Eye (tissue), 1 donor: ENCODE measurements at places on chromosomes 6 and 20.

DNA sequence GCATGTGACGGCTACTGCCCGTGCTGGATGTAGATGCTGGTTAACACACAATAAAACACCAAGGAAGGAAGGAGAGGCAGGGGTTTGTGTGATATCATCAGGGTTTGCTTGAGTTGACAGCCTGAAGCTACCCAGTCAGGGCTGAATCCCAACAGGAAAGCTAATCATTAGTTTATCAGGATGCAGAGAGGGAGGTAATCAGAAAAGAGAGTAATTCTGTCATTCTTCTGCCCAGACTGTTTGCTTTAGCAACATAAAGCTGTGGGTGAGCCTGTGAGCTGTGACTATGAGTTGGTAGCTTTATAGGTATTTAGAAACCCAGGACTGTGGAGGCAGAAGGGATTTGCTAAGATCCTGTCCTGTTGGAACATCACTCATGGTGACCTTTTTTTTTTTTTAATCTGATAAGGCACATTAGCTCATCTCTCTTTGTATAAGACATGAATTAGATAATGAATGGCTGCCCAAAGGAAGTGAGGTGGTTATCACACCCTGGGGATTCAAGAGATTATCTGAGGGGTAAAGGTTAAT, 79.3 kb downstream of the CAP2 start:
- DNase-seq, result peak; percentile 20

DNA sequence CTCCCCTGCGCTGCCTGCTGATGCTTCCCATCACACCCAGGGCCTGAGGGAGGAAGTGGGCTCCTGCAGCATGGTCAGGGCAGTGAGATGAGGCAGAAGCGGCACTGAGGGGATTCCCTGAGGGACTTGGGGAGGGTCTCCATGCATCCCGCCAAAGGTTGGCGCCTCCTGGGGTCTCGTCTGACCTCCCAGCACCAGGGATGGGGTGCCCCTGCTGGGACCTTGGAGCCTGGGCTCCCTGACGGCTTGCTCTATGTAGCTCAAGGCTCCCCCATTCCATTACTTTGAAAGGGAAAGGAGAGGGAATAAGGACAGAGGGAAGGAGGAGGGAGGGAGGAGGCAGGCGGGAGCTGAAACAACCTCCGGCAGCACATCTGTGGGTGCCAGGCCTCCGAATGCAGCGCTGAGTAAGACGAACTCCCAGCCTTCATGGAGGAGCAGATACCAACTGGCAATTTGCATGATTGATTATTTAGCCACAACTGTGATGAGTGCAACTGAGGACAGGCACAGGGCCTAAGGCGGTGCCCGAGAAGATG, 259.3 kb downstream of the ERMARD start:
- no peak for DNase-seq

DNA sequence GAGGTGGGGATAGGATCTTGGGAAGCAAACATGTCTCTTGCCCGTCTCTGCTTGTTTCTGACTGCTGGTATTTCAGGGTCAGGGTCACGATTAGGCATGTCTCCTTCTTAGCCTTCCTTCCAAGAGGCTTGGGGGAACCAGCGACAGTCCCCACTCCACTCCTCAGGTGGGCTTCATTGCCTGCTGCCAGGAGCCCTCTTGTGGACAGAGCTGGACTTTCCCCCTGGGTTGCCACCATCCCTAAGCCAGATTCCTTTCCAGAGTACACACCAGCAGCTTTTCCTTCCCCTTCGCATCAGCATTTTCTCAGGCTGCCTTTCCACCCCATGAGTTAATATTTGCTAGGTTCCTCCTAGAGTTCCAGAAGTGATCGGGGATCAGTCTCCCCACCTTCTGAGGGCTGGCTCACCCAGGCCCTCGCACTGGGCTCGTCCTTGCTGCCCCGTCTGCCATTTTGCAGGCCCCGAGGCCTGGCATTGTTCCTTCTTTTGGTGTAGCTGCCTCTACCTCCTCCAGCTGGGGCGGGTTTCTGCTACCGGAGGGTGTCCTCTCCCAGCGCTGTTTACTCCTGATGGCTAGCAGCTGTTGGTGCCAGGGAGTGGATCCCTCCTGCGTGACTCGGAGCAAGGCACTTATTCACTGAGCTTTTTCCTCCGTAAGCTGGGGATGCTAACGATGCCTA, 8.8 kb upstream of the C20orf144 start:
- peak; percentile 90 for DNase-seq

DNA sequence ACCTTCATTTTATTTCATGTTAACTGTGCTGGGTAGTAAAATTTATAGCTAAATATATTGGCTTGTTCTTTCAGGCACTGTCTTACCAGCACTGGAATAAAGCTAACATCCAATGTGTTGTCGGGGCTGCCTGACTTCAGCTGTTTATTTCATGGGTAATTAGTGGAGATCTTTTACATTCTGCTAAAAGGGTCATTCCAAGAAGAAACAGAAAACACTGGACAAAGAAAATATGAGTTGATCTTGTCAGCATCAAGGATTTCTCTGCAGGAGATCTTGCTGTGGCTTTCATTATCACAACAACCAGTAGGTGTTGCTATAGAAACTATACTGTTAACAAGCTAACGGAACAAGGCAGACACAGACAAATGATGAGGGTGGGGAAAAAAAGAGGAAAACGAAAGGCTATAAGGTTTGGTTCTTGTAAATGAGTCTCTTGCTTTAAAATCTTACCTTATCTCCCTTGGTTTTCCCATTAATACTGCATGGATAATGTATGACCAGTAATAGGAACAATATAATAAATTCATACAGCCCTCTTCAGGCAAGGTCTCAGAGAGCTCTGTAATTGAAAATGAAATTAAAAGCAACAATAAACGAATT, 206.8 kb downstream of the SIM1 start:
- peak; percentile 78 for DNase-seq

DNA sequence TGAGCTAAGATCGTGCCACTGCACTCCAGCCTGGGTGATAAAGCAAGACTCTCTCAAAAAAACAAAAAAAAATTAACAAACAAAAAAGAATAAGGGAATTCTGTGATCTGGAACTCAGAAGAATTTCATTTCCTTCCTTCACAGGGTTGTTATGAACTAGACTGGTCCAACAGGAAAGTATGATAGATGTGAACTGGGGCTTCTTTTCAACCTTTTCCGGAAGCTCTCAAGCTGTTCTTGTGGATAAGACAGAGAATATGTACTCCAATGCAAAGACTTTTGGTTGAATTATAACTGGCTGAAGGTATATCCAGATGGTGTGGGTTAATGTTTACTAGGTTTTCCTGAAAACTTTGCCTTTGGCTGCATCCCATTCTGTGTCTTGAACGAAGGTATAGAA, 5.3 kb downstream of the RNF8 start:
- DNase-seq, result no peak

DNA sequence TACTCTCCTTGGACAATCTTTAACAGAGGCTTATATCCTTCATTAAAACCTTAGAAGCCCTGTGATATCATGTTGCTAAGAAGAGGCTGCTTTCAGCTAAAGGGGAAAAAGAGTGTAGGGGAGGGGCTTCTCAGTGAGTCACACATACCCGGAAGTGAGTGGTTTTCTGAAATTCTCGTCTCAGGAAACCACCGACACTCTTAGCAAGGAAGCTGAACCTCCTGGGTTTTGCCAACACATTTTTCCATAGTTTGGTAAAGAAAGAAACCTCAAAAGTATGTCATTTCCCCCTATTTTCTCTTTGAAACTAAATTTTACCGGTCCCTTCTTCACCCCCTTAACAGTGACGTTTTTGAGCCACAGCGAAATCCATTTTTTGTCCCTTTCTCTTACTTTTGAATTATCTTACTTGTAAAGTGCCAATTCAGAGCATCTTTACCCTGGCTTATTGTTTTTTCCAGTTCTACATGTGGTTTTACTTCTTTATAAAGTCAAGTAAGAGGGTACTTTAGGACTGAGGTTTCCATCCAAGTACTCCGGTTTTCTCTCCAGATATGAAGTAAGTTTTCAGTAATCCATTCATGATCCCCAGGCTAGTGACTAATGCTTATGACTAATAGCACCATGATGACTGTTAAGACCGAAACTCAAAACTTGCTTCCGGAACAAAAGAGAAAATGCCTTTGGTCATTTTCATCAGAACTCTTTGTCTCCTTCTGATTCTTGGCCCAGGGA, 219.3 kb downstream of the ARHGAP18 start:
- peak; percentile 36 for DNase-seq

- peak; percentile 30 for DNase-seq
These were observed 46.6 kb downstream of the DTD1 start for GRCh38 chr20:18634501-18634900.

GRCh38 chr20:19205981-19206396, 6.5 kb upstream of the SLC24A3 start:
- peak; percentile 83 for DNase-seq

DNA sequence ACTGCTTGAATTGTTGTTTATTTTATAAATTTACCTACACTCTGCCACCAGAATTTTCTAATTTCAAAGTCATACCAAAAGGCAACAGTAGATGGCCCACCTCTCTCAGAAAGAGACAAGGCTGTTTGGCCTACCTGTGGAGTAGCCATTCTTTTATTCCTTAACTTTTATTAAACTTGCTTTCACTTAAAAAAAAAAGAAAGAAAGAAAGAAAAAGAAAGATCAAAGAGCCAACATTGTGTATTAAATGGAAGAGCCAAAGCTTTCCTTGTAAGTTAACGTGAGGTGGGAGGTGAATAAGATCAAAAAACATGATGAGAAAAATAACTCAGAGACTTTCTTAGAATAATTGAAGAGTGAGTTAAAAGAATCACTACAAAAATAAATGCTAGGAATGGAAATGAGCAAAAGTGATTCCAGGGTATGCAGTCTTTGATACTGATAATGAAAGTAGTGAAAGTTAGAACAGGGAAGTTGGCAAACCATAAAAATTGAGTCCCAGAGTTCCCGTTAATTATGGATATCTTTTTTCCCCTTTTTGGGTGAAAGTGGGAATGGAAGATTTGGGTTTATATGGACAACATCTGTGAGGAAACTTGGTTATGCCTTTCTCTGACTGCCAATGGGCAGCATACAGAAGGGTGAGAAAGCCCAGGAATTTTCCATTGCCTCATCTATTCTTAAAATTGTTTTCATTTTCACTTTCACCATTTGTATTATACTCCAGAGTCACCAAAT, 35.9 kb upstream of the MYB start:
- peak; percentile 44 for DNase-seq

- DNase-seq, result peak; percentile 63
These were observed 708.8 kb downstream of the EYS start for GRCh38 chr6:64998204-64998603.

DNA sequence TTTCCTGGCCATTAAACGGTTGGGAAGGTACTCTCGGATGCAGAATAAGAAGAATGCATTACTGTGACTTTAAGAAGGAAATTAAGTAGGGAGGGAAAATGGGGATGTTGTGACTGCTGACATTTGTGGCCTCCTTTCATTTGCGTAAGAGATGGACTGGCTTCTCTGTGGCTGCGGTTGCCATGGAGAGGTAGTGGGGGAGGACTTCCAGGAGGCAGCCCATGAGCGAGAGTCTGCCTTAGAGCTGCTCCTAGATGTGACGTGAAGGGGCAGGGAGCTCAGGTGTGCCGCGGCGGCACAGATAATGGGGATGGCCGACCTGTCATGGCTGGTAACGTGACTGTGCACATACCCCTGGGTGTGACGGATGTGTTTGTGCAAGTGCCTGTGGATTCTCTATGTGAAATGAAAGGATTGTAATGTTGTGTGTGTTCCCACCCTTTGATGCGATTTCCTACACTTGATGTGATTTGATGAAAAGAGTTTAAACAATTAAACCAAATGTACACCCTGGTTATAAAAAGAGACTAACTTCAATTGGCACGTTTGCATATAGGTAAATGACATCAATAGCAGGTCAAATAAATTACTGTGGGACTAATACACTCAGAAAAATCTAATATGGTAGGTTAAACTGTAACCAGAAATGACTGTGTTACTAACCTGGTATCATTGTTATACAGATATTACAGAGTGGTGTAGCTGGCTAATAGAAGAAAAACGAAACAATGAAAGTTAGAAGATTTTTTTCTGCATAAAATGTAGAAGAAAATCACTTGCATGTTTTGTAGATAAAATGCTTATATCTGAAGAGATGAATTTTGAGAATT, 48.9 kb downstream of the HIVEP1 start:
- peak; percentile 84 for DNase-seq

DNA sequence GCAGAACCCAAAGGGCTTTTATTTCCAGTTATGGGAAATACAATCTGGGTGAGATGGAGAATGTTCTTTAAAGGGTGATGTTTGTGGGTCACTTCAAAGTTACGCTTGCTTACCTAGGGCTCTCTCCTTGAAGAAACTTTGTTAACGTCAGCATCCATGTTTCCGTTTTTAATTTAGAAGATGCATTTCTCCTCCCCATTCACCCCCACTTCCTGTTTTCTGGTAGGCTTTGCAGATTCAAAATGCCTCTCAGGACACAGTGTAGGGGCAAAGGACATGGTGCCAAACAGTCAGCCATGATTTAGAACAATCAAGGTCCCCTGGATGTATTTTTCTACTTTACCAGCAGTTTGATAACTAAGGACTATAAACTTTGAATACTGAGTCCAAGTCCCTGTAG, 49.5 kb downstream of the RPS12 start:
- DNase-seq, result no peak

DNA sequence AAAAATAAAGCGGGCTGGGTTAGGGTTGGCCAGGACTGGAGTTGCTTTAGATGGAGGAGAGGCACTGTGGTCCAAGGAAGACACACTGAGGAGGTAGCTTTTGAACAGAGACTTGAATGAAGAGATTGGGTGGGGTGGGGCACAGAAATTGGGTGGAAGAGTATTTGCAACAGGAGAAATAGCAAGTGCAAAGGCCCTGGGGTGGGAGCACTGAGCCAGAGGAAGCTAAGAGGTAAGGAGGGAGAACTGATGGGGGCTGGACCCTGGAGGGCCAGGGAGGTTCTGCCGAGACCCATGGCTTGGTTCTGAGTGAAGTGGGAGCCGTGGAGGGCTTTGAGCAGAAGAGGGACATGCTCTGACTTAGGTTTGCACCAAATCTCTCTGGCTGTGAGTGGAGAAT, 45.4 kb downstream of the KCNB1 start:
- no peak for DNase-seq

GRCh38 chr6:153425536-153425935, 294.5 kb upstream of the RGS17 start:
- no peak for DNase-seq

DNA sequence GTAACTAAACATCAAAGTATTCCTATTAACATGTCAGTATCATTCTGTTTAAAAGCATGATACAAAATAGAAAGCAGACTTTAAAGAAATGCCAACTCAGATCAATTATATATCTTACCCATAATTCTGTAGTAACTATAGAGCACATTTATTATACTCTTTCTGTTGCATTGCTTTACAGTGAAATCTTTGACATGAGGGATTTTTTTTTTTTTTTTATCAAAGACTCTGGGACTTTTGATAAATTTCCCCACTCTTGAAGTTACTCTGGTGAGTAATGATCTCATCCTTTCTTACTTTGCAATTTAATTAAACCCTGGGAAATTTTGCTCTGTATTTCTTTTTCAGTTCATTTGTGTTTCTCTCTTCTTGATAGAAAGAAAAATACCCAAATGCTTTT, 17.4 kb downstream of the ADGRF4 start:
- no peak for DNase-seq

- DNase-seq, result no peak
These were observed 153.4 kb upstream of the HEY2 start for GRCh38 chr6:125596020-125596419.

GRCh38 chr20:58990651-58991445, 9.8 kb downstream of the NELFCD start:
- DNase-seq, result no peak
